ENCODE measurements at places on chromosomes 12 and 14.
A peak's percentile ranks its signal among the peaks of the same experiment; 100 is the strongest.

DNA sequence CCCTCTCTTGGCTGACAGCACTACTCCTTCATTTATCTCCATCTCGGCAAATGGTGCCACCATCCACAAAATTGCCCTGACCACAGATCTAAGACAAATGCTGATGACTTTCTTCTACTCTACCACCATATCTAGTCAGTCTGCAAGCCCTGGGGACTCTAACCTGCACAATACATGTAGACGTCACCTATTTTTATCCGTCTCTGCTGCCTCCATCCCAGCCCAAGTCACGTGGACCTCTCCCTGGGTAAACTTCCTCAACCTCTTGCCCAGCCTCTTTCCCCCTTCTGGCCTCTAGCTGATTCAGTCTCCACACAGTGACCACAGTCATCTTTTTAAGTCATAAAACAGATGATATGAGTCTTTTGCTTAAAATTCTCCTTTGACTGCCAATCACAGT is 1203.0 kb downstream of the AACS start:
- no peak for DNase-seq

- DNase-seq, result peak; percentile 20
These were observed 119.9 kb upstream of the MGAT4C start for GRCh38 chr12:86376052-86376451.

DNA sequence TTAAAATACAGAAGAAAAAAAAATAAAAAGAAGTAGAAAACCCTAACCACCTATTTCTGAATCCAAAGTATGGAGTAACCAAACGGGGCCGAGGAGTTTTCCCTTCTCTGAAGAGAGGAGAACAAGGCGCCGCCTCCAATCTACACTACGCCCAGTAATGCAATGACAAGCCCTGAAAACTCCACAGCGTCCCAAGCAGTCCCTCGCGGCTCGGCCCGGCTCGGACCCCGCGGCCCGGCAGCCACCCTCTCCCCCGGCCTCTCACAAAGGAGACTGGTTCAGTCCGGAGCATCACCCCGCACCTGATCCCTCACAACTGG is 371 bp downstream of the CHD8 start:
- DNase-seq, result no peak

DNA sequence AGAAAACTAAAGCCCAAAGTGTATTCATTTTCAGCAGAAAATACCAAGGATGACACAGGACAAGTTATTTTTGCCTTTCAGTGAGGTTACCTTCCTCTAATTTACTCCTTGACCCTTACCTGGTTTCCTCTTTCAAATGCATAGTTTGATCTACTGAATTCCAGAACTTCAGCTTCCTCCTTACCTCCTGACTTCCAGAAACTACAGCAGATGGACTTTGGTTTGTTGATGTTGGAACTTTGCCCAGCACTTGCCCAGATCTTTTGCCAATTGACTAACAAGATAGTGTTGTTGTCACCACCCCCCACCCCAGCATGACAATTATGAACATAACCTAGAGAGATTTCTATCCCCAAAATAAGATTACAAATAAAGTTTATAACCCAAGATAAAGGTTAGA is 63.2 kb downstream of the NAV3 start:
- peak; percentile 26 for DNase-seq

GRCh38 chr12:43835264-43835655 is 621 bp upstream of the TMEM117 start:
- no peak for DNase-seq

- DNase-seq, result peak; percentile 96
These were observed 40.7 kb upstream of the ANO4 start for GRCh38 chr12:100753837-100754236.

GRCh38 chr12:54572881-54573280 is 15.6 kb downstream of the PPP1R1A start:
- no peak for DNase-seq

DNA sequence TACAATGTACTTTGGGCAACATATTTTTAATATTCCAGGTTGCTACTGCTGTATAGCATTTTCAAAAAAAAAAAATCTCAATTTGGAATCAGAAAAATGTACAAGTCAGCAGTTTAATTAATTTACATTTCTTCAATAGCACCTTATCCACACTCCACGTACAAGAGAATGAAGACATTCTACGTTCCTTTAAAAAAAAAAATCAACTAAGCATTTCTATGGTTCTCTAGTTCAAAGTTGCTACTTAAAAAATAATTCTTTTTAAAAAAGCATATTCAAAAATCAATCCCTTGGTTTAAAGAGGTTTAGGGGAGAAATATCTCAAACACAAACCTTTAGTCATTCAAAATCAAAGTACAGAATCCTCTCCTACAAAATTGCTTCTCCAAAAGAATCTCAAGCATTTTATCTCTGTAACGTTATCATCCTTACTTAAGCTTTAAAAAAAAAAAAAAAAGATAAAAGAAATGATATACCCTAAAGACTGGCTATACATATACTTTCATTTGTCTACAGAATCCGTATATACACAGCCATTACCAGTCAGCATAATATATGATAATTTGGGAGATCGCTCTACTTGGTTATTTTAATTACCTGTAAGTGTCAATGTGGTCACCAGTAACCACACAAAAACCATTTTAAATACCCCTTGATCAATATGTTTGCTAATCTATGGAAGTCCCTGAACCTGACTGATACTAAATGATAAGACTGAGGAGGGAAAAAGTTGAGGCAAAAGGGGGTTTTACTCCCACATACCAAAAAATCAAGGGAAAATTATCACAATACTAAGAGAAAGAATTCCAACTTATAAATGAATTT is 2.7 kb downstream of the MED13L start:
- DNase-seq, result no peak

GRCh38 chr14:22561661-22562579 is 27.1 kb downstream of the DAD1 start:
- no peak for DNase-seq

DNA sequence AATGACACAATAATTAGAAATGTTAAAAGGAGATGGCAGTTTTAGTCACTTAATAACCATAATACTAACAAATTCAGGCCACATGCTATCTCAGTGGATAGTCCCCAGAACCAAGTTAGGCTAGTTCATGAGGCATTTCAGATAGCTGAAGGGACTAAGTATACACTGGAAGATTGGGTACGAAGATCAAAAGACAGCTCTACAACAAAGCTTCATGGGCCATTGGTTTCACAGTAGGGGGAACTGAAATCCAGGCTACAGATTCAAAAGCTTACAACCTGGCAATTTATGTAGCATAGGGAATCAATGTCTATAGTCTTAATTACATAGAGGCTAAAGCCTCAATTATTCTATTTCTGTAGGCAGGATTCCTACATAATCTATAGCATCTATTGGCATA is 343.0 kb downstream of the RGS6 start:
- DNase-seq, result no peak

GRCh38 chr12:118763234-118763633 is 218.1 kb upstream of the SRRM4 start:
- DNase-seq, result no peak

DNA sequence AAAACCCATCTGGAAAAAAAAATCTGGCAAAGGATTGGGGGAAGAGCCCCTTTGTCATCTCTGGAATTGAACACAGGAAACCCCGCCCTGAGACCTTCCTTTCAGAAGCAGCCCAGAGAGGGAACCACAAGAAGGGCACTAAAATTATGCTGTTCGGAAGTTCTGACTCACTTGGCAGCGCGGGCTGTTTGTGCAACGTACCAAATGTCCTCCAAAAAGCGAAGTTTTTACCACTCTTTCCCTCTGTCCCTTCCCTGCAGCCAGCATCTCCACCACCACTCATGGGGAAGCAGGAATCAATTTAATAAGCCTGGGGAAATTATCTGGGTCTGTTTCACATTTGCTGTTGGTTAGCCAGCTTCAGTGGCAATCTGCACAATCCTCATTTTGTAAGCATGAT is 3.2 kb upstream of the SYNE3 start:
- DNase-seq, result no peak

All from NCI-H1105 treated with DMSO at 0.1 percent for 48 hours (cell line).